ENCODE measurements at places on chromosomes 4 and X.
A peak's percentile ranks its signal among the peaks of the same experiment; 100 is the strongest.

GRCh38 chr4:126223784-126224407, 909.1 kb downstream of the FAT4 start:
- no peak for DNase-seq

GRCh38 chr4:145183581-145183980, 3.2 kb upstream of the OTUD4 start:
- DNase-seq, result no peak

- DNase-seq, result no peak
Observed at GRCh38 chr4:123588631-123589241, 192.1 kb downstream of the SPRY1 start.

GRCh38 chr4:8336412-8337075, 67.0 kb downstream of the HTRA3 start:
- no peak for DNase-seq

DNA sequence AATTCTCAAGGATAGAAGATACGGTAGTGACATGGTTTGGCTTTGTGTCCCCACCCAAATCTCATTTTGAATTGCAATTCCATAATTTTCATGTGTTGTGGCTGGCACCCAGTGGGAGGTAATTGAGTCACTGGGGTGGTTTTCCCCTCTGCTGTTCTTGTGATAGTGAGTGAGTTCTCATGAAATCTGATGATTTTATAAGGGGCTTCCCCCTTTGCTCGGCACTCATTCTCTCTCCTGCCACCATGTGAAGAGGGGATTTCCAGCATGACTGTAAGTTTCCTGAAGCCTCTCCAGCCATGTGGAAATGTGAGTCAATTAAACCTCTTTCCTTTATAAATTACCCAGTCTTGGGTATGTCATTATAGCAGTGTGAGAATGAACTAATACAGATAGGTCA, 8.5 kb upstream of the SPANXN4 start:
- peak; percentile 13 for DNase-seq

GRCh38 chr4:114598191-114599121, at the start of gene UGT8:
Gene UGT8 (plus strand): TSS chr4:114598807. CDS start chr4:114622881, 24,074 bp downstream.
- peak; percentile 17 for DNase-seq

DNA sequence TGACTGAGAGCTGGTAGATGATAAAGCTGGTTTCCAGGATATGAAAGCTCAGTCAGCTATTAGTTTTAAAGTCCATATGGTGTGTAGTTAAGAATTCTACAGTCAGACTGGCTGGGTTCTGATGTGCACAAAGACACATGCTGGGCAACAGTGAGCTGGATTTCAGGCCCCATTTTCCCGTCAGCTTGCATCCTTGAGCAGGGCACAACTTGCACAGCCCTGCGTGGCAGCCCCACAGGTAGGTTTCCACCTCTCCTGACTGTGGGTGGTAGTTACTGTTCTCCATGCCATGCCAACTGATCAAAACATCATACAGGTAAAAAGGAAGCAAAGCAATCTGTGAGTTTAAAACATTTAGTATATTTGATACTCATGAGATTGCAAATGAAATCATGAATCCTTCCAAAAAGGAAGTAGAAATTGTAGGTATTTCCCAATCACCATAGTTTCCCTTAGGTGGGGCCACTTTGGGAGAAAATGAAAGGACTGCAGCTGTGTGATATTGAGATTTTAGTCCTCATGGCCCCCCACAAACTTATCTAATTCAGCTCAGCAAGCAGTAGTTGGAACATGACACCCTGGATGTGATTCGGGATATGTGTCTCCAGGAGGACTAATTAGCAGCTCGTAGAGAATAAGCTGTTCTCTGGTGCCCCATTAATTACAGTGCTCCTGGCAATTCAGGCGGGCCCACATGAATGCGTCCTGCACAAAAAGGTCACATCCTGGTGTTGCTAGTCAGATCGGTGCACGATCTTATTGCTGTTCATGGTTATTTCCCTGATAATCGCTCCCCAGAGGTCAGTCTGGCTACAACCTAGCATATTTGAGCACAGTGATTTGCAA, 42.4 kb upstream of the NOCT start:
- no peak for DNase-seq

DNA sequence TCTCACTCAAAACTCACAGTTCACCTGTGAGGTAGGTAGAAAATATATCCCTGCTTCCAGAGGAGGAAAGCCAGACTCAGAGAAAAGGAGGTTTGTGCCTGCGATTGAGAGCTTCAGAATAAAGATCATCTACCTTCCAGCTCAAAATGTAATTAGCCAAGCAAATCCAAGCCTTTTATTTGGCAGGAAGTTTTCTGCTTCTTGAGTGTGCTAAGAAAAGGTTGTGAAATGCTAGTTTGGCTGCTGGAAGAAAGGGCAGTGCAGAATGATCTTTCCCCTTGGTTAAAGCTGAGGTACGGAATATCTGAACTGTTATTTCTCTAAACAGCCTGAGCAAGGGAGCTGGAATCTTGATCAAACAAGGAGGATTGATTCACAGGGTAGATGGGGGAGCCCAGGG, 59.7 kb upstream of the VCX3B start:
- no peak for DNase-seq

- DNase-seq, result no peak
Observed at GRCh38 chr4:76554630-76555029, 119.6 kb downstream of the SHROOM3 start.

GRCh38 chrX:70808942-70809940, 99.3 kb downstream of the TEX11 start:
- DNase-seq, result no peak

DNA sequence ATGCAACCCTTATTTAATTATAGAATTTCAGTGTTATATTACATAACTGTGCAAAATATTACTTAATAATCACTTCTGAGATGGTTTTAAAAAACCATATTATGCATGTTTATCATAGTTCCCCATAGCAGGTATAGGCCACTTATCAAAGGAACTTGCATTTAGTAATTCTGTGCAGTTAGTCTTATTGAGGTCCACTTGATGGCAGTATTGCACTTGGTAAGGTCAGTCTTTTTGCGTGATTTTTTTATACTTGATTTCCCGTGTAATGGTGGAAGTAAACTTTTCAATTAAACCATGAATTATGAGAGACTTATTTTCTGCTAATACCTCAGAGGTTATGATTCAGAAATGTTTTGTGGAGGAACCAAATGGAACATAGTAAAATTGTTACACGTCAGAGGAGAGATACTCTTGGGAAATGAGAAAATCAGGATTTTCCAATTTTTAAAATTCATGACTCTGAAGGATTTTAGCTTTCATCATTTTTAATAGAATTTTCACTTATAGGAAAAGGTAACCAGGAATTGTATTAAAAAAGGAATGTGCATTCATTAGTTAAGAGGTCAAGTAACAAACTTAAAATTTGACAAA, 230.0 kb downstream of the CCSER1 start:
- DNase-seq, result peak; percentile 10

GRCh38 chr4:54658252-54659093, 716 bp downstream of the KIT start:
- peak; percentile 12 for DNase-seq

DNA sequence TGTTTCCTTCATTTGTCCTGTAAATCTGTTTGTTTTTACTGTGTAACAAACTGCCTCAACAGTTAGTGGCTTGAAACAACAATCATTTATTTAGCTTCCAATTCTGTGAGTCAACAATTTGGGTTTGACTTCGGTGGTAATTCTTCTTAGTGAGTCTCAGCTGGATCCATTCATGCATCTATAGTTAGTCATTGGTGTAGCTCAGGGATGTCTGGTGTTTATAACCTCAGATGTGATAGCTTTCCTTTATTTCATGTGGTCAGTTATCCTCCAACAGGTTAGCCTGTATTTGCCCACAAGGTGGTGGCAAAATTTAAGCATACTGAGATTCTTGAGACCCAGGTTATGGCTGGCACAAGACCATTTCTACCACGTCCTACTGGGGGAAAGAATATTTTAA, 1267.2 kb downstream of the RAPGEF2 start:
- DNase-seq, result no peak

- DNase-seq, result peak; percentile 64
Observed at GRCh38 chrX:56248492-56248891, 16.3 kb downstream of the KLF8 start.

- DNase-seq, result no peak
Observed at GRCh38 chrX:554271-554670, 76.3 kb upstream of the SHOX start.

- DNase-seq, result no peak
Observed at GRCh38 chr4:123621072-123621705, 224.6 kb downstream of the SPRY1 start.

- DNase-seq, result no peak
Observed at GRCh38 chr4:173214661-173215060, 46.0 kb downstream of the GALNT7 start.

DNA sequence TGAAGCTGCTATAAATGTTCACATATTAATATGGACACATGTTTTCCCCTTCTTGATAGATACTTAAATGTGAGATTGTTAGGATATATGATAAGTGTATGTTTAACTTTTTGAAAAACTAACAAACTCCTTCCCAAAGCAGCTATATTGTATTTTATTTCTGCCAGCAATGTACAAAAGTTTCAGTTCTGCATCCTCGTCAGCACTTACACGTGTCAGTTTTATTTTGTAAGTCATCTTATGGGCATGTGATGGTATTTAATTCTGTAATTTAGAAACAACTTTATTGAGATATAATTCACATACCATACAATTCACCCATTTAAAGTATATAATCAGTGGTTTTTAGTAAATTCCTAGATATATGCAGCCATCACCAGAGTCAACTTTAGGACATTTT, 31.6 kb downstream of the RAPGEF2 start:
- no peak for DNase-seq

DNA sequence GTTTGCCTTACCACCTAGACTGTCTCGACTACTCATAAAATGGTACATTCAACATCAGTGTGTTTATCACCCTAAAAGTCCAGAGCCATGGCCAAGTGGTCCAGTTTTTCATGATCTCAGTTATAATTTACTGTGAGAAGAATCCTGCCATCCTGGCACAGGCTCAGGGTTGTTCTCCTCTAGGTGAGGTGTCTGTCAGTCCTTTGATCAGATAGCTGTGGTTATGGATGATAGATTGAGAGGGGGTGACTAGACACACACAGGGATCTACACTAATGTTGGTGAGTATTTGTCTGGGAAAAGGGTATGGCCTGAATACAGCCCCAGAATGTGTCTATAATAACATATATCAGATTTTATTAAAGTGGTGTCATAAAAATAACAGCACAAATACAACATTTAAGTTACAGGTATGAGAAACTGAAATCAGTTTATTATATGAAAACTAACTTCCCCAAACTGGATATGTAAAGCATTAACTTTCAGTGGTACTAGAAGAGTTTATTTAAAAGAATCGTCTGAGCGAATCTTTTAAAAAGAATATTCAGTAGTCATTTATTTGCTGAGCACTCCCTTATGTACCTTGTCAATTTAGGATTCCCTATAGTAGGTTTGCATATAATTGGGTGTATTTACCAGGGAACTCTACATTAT, 93.3 kb downstream of the STIM2 start:
- DNase-seq, result no peak

DNA sequence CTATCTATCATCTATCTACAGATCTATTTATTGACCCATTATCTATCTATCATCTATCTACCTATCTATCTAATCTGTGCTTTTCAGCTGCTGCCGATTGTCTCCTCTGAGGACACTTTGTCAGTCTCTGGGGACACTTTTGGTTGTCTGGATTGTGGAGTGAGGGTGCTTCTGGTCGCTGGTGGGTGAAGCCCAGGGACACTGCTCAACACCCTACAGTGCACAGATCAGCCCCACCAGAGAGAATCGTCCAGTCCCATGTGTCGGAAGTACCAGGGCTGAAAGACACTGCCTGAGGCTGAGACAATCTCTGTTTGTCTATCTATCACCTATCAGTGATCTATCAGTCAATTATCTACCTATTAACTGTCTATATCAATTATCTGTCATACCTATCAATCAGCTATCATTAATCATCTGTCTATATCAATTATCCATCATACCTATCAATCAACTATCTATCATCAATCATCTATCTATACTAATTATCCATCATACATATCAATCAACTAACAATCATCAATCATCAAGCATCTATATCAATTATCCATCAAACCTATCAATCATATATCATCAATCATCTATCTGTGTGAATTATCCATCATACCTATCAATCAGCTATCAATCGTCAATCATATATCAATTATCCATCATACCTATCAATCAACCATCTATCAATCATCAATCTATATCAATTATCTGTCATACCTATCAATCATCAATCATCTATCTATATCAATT, 70.0 kb upstream of the PPP2R3B start:
- DNase-seq, result no peak

GRCh38 chr4:7980036-7980435, 40.4 kb upstream of the AFAP1 start:
- DNase-seq, result no peak

DNA sequence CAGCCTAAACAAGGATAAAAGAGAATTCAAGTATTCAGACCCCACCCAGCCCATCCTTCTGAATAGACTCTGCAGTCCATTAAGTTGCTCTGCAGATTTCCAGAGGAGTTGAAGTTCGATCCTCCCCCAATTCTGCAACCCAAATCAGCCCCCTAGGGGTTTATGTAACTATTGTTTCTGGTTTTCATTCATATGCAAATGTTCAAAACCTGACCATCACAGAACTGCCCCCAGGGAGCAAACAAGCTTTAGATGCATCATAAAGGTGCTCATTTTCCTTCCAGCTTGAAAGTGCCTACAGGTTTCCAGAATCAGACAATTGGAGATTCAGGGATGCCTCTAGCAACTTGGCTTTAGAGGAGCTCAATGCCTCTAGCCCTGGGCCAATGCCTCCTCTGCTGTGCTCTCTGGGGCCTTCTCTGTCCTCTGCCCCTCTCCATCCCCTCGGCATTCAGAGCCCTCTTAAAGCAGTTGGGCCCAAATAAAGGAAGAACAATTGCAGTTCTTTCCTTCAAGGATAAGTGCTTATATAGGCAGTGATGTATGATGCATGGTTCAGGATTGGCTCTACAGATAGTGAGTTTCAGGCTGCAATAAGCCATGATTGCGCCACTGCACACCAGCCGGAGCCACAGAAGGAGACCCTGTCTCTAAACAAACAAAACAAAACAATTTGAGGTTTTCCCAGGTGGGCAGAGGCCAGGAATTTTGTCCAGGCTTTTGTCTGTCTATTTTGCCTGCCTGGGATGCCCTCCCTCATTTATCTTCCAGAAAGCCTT, 23.5 kb upstream of the SPINK2 start:
- no peak for DNase-seq

DNA sequence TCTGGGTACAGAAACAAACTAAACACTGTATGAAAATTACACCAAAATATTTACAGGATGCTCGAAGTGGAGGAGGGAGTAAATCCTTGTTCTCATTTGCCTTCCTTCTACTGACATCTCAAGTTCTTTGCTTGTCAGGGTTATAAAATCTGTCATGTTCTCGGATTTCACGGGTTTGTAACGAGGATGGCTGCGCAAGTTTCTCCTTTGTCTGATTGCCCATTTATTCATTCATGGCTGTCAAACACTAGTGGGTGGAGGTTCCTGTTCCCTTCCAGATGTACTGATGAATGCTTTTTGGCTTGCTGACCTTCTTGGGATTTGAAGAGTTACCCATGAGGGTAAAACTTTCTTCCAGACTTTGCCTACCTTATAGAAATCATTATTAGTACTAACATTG, 206.9 kb downstream of the SPCS3 start:
- DNase-seq, result no peak

GRCh38 chr4:85860066-85860740, 385.3 kb downstream of the ARHGAP24 start:
- DNase-seq, result no peak

Measured in activated CD4-positive, alpha-beta T cell treated with anti-CD3 and anti-CD28 coated beads, Interleukin-2, Interleukin-4, amounts not matched to agents 100 ng/mL and 50 ng/mL, durations not matched to agents 16 hours and 8 hours (primary cell).